ENCODE measurements at places on chromosomes 7 and 10. TPM values are rescaled to one million over a fixed set of nuclear protein-coding genes. Genes with fewer than 3 reads are reported as not detected.
A peak's percentile ranks its signal among the peaks of the same experiment; 100 is the strongest.

DNA sequence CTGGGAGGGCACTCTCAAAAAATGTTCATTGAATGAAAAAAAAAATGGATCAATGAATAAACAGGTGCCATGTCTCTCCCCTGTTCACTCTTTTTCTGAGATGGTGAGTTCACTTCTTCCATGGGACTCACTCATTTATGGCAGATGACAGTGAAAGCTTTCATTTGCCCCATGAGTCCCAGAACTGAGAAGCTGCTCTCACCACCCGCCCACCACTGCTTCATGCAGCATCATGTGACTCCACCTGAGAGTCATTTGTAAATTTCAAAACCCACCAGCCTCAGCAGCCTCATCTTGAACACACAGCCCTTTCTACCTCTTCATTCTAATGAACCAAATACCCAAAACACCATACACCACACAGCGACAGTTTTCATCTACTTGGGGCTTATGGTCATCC, 64.9 kb downstream of the SCRN1 start:
- no peak for DNase-seq

The EIF4H gene
- polyA plus RNA-seq, result 294 TPM

The HOXA3 gene
- polyA plus RNA-seq, result 49.7 TPM

The EN2 gene
- polyA plus RNA-seq, result 0.07 TPM

DNA sequence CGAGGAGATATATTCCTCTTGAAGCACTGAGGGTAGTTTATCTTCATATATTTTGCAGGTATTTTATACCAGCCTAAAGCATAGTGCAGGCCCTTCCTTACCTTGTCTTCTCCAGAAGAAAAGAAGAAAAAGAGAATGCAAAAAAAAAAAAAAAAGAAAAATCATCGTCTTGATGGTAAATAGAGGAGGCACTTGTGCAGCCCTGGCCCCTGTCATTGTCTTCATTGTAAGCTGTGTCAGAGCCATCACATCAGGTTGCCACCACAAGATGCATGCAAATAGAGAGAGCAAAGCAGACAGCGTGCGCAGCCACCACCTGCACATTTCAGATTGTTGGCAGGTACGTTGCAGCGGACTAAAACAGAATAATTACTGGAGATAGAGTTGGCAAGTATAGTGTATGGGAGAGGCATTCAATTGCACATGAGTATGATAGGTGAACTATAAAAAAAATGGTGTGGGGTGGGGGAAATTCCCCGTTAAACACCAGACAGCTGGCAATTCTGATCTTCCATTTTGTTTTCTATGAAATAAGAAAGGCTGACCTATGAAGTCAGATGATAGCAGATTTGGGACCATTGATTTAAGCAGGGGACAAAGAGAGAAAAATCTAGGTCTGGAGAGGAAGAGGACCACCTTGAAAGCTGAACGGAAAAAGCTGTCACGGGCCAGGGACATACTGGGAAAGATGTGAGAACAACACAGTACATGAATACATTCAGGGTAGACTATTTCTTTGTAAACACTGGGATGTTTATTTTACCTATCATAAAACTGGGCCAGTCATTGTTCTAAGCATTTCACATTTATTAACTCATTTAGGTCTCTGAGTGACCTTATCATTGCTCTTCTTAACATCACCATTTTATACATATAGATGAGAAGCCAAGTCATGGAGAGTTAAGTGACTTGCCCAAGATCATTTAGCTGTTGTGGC, 306.3 kb upstream of the SP8 start:
- no peak for DNase-seq

DNA sequence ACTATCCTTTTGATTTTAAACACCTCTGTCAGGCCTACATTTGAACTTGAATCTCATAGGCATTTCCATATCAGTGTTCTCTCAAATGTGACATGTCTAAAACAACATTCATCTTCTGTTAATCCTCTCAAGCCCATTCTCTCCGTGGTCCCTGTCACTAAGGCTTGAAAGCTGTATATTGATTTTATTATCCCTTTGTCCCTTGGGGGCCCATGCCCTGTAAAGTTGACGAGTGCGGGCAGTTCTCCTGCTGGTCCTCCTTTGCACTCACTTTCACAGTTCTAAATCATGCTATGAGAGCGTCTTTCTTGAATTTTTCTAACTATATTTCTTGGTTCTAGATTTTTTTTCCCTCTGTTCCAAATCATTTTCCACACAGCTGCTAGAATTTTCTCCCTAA, 27.3 kb downstream of the GALNT11 start:
- no peak for DNase-seq

DNA sequence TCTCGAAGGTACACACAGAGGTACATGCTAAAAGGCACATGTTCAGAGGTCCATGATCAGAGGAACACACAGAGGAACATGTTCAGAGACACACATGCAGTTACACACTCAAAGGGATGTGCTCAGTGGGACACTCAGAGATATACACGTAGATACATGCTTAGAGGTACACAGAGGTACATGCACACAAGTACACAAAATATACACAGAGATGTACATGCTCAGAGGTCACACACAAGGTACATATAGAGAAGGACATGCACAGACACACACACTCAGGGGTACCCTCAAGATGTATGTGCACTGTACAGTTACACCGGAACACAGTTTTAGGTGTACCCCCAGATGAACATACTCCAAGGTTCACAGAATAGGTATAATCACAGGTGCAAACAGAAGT, 18.8 kb downstream of the NPC1L1 start:
- no peak for DNase-seq

The GSTO2 gene
- polyA plus RNA-seq, result 24.8 TPM

DNA sequence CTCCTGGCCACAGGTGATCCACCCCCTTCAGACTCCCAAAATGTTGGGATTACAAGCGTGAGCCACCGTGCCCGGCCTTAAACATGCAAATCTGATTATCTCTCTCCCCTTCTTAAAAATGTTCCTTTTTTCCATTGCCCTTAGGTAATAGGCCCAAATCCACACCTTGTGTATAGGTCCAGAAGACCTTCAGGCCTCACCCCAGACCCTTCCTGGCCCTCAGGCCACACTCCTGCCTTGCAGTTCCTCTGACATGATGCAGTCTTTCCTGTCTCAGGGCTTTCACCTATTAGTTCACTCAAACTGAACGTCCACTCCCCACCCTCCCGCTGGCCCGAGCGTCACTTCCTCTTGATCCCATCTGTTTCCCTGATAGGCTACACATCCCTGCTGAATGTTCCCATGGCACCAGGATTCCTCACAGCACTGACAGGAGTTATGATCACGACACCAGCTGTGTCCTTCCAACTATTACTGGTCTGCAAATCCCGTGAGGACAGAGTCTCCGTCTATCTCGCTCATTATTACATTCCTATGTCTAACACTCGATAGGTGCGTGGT, 46.4 kb downstream of the DENND2A start:
- DNase-seq, result no peak

The MEST gene
- polyA plus RNA-seq, result 664 TPM

DNA sequence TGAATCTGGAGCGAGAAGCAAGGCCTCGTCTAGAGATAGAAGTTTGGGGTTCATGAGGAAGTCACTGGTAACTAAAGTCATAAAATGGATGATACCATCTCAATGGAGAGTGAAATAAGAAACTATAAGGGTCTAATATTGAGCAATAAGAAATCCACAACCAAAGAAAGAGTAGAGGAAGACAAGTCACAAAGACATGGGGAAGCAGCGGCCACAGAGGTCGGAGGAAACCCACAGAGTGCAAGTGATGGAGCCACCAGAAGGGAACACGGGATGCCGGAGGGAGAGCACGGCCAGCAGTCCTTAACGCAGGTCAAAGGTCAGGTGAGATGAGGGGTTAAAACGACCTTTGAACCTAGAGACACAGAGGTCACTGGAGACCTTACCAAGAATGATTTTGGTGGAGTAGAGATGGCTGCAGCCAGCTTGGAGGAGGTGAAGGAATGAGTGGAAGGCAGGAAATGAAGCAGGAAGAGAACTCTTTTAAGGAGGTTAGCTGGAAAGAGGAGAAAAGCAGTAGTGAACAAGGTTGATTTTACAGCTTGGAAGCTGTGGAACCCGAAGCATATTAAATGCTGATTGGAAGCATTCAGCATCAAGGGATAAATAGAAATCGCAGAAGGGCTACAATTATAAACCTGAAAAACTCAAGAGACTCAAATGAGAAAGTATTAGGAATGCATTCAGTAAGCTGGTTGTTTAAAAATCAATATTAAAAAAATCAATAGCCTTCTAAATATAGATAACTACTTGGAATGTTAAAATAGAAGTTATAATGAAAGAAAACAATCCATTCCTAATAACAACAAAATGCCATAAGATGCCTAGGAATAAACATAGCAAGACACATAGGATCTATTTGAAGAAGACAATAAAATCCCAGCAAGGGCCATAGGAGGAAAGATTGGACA, 93.7 kb downstream of the SVOPL start:
- no peak for DNase-seq

DNA sequence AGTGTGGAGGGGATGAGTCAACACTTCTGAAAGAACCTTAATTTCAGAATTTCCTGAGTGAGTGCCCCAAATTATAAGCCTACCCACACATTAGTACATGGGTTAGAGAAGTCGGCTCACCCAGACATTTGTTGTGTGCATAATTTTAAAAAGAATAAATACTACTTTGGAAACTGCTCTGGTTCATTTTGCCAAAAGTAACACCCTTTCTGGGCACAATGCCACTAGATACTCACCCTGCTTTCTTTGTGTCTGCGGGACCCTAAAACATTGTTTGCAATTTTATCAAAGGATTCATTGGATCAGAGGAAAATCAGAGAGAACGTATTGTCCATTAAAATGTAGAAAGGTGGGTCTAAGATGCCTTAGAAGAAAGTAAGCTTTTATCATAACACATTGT, 245.5 kb upstream of the NRP1 start:
- DNase-seq, result no peak

DNA sequence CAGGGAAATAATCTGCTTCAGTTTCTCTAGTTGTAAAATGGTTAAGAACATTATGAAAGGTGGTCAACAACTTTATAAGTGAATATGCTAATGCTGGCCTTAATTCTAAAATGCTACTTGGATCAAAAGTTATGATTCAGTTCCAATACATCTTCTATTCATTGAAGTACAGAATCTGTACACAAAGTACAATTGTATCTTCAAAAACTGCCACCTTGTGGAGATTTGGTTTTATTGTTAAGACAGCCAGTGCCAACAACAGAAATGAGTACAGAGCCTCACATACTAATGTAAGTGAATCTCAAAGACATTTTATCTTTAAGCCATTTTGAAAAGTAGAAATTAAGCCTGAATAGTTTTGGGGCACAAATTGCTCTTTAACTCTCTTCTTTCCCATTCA, 194.0 kb downstream of the CFTR start:
- no peak for DNase-seq

The CYP2C8 gene
- 9.3 TPM for polyA plus RNA-seq

The BRAT1 gene
- 44.1 TPM for polyA plus RNA-seq

The LLCFC1 gene
- 0.24 TPM for polyA plus RNA-seq

GRCh38 chr7:116194115-116194514, 16.2 kb upstream of the TES start:
- no peak for DNase-seq

DNA sequence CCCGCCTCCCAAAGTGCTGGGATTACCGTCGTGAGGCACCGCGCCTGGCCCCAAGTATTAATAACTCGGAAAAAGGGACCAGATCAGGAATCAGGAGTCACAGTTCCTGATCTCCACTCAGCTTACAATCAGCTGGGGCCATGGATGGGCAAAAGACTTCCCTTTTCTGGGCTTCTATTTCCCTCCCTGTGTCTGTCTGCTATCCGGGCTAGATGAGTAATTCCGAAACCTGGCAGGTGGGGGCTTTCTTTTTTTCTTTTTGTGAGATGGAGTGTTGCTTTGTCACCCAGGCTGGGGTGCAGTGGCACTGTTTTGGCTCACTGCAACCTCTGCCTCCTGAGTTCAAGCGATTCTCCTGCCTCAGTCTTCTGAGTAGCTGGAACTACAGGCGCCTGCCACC, 11.6 kb downstream of the RPS24 start:
- DNase-seq, result no peak

The ACTL6B gene
- not detected for polyA plus RNA-seq

- DNase-seq, result peak; percentile 6
These were observed 162.3 kb downstream of the ITGB1 start for GRCh38 chr10:32795598-32796183.

The AKR1D1 gene
- polyA plus RNA-seq, result 0.20 TPM

- no peak for DNase-seq
These were observed 21.5 kb upstream of the PPP3CB start for GRCh38 chr10:73517166-73517888.

DNA sequence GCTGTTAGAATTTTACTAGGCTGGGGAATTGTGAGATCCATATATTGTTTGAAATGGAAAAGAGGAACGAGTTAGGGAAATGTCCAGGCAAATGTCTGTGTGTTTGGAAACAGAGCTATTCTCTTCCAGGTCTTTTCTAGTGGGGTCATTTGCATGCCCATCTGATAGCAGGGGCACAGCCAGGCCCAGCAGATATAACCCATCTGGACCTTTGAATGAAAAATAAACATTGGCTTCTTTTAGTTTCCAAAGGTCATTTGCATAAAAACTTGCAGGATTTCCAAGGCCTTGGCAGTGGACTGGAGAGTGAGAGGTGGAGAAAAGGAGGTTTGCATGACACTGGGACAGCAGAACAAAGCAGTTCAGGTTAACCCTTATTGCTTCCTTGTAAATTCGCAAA, 188.0 kb upstream of the GPR26 start:
- DNase-seq, result no peak

GRCh38 chr7:99021941-99022560, 121.9 kb downstream of the SMURF1 start:
- no peak for DNase-seq

GRCh38 chr10:116457488-116457887, 29.8 kb downstream of the PNLIPRP3 start:
- no peak for DNase-seq

DNA sequence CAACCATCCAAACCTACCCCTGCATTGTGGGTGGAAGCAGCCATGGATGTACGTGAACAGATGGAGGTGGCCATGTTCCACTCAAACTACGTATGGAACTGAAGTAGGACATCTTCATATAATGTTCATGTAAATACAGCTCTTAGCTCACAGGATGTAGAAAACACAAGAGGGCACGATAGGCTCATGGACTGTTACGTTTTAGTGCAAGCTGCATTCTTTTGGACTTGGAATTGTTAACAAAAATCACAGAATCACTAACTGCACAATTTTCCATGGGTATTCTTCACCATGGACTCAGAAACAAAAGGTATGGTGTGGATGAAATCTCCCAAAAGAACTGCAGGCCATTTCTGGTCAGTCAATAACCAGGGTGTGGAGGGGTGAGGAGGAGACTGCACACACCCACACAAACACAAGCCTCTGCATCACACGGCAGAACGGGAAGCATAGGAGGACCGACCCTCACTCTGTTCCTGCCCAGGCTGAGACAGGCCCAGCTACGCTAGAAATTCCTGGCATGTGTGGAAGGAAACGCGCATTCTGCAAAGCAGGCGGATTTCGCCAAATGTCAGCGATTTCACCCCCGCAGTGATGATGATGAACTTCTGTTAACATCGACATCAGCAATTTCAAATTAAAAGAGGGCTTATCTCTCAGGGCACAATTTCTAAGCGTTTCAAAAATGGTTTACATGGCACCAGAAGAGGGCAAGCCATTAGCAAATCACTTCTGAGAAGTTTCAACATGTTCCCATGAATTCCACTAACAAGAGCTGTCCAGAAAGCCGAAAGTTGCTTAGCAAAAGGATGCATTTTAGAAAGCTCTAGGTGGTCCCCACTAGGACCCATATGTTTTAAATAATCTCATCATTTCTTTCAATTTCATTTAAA, 149.0 kb downstream of the TNS3 start:
- DNase-seq, result no peak

GRCh38 chr10:17562614-17563013, 54.6 kb downstream of the HACD1 start:
- no peak for DNase-seq
